Activated naive CD4-positive, alpha-beta T cell (primary cell): ENCODE measurements at places on chromosomes 11 and 22.

GRCh38 chr22:25797498-25798290 lies 55.7 kb downstream of the MYO18B start:
- no peak for DNase-seq

GRCh38 chr11:123523539-123523938 lies 93.5 kb downstream of the GRAMD1B start:
- DNase-seq, result no peak

DNA sequence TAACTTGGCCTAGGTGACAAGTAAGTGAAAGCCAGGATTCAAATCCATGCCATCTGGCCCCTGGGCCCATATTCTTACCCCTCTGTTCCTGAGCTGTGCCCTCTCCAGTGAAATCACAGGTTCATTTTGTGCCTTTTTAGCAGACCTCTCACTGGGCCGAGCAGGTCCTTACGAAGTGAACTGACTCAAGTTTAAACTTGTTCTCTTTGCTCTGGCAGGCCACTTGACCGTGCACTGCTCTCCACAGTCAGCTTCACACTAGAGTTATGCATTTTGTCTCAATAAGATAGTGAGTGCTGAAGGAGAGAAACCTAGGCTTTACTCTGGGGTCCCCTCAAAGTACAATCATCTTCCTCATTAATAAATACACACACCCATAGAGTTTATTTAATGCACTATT lies 40.7 kb downstream of the ARFGAP3 start:
- DNase-seq, result no peak

DNA sequence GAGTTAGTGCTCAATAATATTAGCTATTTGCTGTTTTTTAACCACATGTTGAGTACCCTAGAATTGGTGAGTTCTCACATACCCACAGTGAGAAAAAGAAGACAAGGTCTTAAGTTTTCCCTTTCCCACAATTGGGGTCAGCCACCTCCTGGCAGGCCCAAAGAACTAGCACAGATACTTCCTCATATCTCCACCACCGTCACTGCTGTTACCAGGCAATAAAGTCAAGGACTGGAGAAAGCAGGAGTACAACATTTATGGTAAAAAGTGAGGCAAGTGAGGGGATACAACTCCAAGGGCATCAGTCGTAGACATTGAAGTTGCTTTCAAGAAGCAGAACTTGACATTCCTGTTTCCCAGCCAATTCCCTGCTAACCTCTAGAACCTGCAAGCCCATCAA lies 19.6 kb downstream of the ELP4 start:
- no peak for DNase-seq

DNA sequence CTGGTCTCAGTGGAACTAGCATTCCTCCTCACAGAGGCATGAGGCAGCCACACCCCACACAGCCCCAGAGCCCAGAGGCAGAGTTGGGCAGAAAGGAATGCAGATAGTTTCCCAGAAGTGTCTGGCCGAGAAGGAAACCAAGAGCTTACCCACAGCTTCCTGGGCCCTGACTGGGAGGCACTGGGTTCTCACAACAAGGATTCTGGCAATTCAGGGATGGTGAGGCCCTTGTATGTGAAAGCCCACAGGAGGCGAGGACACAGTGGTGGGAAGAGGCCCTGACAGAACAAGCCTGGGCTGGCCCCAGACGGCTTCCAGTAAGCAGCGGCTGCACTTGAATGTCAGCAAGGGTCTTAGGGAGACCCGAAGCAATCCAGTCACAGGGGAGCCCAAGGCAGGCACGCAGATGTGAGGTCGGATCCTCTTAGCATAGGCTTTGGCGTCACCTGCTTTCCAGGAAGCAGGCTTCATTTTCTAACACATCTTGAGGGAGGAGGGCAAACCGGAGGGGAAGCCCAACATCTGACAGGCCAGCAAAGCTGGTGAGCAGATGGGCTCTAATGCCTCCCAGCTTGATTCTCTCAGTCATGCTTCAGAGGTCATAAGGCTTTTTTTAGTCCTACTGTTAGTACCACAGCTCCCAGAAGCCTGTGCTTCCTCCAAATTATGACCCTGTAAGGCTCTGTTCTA lies 78.3 kb upstream of the AKIP1 start:
- DNase-seq, result no peak

DNA sequence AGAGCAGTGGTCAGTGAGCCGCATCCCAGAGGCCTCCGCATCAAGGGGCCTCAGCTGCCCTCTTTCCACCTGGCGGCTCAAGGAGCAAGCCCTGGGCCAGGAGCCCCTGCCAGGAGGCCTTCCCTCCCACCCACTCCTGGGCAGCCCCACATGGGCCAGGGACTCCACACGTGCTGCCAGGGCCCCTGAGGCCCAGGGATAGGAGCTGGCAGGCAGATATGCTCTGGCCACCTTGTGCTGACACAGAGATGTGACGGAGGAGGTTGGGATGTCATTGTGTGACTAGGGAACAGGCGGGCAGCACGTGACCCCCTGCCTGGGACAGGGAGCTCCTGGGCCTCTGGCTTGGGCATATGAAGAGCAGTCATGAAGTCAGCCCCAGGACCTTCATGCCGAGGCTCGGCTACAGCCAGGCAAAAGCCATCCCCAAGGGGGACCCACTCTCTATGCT lies 77.9 kb downstream of the PIWIL3 start:
- no peak for DNase-seq

GRCh38 chr11:18106688-18107087 lies 806 bp upstream of the SAAL1 start:
- no peak for DNase-seq

GRCh38 chr11:102279641-102280170 lies 37.6 kb upstream of the BIRC3 start:
- no peak for DNase-seq

DNA sequence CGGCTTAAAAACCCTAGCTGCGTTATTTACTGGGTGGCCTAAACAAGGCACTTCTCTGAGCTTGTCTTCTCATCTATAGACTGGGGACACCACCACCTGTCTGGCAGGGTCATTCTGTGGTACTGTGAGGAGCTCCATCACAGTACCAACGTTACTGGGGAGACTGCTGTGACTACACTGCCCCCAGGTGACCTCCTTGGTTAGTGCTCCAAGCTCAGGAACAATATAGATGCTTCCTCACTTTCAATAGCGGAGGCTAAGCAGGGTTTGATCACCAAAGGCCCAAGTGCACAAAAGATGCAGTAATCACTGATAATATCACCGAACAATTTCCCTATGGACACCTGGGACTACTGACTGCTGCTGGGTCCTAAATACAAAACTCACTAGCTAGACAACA lies 18.8 kb downstream of the PRPF19 start:
- no peak for DNase-seq

- no peak for DNase-seq
Observed at GRCh38 chr11:73160005-73160760, 18.1 kb upstream of the FCHSD2 start.

DNA sequence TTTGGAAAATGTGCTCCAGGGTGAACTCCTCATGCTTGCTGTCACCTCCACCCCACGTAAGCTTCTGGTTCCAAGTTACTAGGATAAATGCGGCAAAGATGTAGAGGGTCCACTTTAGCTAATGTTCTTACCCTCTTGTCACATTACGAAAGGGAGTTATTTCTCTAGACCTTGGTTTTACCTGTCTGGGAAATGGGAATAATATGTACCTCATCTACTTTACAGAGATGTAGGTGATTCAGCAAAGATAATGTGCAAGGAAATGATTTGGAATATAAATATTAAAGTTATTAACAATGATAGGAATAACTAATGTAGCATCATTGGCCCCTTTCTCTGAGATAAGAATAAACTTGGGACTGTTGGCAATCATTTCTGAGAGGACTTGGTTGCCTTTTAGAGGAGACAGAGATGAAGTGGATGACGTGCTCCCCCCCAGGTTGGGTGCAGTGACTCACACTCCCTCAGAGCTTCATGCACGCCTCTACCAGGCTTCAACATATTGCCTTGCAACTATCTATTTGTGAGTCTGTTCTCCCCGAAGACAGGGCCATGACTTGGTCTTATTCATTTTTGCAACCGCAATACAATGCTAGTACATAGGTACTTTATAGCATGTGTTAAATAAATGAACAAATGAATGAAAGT lies 97.1 kb downstream of the ME3 start:
- no peak for DNase-seq
